ENCODE measurements at places on chromosomes 6 and 20.

GRCh38 chr6:158769234-158769770 is 49.9 kb downstream of the EZR start:
- no peak for DNase-seq

DNA sequence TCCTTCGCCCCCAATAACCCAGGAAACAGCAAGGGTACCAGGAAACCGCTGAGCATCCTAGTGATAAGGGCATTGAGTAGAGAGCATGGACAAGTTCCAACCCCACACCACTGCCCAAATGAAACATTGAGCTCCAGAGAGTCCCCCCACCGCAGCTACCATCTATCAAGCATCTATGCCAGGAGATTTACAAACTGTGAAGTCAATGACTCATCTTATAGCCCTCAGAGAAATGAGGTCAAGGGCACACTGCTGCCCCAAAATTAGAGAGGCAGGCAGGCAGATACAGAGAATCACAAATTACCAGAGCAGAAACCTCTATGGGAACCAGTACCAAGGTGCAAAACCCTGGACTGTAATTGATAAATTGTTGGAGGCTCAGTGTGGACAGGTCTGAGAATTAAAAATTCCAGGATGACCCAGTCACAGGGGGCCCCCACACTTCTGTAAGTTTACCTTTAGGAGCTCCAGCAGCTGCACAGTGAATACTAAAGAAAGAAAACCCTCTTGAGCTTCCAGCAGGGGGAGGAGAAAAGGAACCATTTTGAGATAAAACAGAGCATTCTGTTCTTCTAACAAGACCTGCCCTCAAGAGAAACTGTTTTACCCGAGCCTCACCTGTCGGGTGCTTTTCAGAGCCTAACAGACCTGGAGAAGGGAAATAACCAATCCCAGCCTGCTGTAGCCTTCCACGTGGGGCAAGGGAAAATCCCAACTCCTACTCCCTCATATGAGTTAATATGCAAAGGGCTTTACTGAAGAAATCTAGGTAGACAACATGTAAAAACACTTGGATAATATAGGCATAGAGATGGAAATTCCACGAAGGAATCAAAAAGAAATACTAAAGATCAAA is 118.0 kb upstream of the ARID1B start:
- DNase-seq: no peak

DNA sequence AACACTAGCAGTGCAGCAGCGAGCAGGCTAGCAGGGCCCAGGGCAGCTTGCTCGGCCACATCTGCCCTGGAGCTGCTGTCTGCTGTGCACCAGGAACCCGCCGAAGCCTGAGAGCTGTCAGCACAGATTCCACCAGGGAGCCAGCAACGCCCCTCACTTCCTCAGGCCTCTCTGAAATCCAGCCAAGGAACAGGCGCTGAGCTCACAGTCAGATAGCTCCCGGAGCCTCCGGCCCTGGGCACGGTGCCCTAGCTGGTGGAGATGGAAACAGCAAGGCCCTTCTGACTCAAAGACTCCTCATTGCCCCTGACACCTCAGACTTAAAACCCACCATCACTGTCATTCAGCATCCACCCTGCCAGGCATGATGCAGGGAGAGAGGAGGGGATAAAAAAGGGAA is 839.4 kb downstream of the MAFB start:
- no peak for DNase-seq

DNA sequence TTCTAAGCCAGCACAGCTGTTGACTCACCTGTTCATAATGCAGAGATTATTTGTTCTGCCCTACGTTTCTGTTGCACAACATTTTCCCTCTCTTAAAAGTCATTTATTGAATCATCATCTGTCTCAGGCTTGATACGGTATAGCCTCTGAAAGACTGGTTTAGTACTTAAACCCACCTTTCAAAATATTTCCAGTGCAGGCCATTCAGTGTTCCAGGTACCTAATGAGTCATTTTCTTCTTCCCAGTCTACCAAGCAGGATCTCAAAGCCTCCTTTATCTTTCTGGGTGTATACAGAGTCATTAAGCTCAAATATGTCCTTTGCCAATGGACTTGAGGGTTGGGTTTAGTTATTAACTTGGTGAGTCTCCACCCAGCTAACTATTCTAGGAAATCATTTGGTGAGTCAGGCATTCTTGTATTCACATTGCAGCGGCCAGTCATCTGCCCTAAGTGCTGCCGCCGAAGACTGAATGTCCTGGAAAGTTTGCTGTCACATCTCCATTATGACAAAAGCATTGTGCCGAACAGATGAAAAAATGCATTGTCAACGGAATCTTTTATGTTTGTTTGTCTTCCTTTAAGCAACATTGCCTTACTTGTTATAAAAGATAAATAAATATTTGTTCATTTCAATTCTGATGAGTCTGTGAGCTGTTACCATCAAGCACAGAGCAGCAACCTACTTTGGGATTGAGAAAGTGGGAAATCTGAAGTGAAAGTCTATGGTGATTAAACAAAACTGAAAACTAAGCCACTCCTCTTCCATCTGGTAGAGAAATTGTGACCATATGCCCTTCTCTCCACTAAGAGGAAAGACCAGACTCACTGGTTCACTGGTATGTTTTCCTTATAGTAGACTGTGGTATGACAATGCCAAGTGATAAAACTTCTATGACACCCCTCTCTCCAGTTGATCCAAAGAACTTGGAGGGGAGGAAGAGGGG is 14.3 kb upstream of the FAM135A start:
- no peak for DNase-seq

- DNase-seq: no peak
Measured at GRCh38 chr20:62986257-62986800, 20.4 kb downstream of the BHLHE23 start.

GRCh38 chr6:94361304-94362060 is 942.1 kb upstream of the EPHA7 start:
- DNase-seq: no peak

- no peak for DNase-seq
Measured at GRCh38 chr6:42276034-42276890, 58.6 kb upstream of the MRPS10 start.

- no peak for DNase-seq
Measured at GRCh38 chr6:88866856-88867255, 96.6 kb downstream of the RNGTT start.

- no peak for DNase-seq
Measured at GRCh38 chr6:170226647-170227046, 64.2 kb downstream of the DLL1 start.

- no peak for DNase-seq
Measured at GRCh38 chr6:37785002-37785662, 34.4 kb upstream of the ZFAND3 start.

GRCh38 chr6:89217299-89217910 is at the start of gene GABRR1:
GABRR1 (minus strand) TSS chr6:89217358; CDS start chr6:89217322, 36 bp downstream.
- no peak for DNase-seq

DNA sequence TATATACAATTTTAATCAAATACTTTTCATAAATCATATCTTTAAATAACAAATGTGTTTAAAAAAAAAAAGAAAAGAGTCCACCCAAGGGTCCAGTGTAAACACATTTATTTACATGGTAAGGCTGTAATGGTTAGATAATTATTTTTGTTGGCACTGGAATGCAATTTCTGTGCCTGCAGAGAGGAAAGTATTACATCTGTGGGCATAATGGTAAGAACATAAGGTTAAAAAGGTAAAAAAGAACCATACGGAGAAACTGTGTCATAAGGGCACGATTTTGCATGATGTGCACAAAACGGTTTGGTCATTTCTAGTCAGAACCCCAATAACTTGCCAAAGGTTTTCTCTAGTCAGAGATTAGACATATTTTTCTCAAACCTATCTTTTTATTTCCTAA is 54.3 kb downstream of the RWDD2A start:
- DNase-seq: no peak

DNA sequence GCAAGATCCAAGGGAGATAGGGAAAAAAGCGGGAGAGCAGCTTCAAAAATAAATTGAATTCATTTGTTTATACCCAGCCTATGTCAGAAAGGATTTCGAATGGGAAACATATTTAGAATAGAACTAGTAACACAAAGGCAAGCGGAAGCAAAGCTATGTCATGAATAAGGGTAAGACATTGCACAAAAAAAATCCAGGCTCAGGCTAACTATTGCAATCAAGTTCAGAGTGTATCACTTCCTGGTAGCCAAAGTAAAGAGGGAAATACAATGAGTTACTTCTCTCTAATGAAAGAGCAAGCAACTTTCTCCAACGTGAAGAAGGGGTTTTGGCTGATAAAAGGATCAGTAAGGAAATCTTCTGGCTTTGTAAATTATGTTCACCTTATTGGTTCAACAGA is 212.8 kb downstream of the ZMYND8 start:
- DNase-seq: no peak

GRCh38 chr6:21914121-21914973 is 320.8 kb downstream of the SOX4 start:
- DNase-seq: no peak

DNA sequence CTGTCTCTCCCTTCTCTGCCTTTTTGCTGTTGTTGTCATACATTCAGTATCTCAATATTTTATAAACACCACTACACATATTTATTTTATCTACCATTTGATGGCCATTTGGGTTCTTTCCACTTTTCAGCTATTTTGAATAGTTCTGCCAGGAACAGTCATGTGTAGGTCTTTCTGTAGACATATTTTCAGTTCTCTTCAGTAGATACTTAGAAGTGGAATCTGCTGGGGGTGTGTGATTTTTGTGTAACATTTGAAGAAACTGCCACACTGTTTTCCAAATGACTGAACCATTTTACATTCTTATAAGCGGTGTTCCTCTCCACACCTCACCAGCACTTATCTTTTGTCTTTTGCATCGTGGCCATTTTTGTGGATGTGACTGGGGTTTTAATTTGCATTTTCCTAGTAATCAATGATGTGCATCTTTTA is 197.7 kb downstream of the ARID1B start:
- no peak for DNase-seq

- DNase-seq: no peak
Measured at GRCh38 chr6:3887150-3887700, 38.1 kb downstream of the FAM50B start.
